ENCODE measurements at places on chromosomes 1 and 21.

GRCh38 chr1:923131-923990 lies at the start of gene SAMD11:
Gene SAMD11 (plus strand): TSS chr1:923923. CDS start chr1:924432, 509 bp downstream.
- DNase-seq = peak; percentile 22

GRCh38 chr1:85602571-85602970 lies 22.0 kb downstream of the CCN1 start:
- no peak for DNase-seq

- peak; percentile 52 for DNase-seq
These were observed 3.2 kb downstream of the GPR3 start for GRCh38 chr1:27395441-27396195.

- no peak for DNase-seq
These were observed 265.1 kb upstream of the CAMK1G start for GRCh38 chr1:209318181-209319056.

GRCh38 chr1:5576011-5576672 lies 416.1 kb downstream of the NPHP4 start:
- no peak for DNase-seq

- DNase-seq = no peak
These were observed 58.3 kb downstream of the ERG start for GRCh38 chr21:38439957-38440356.

DNA sequence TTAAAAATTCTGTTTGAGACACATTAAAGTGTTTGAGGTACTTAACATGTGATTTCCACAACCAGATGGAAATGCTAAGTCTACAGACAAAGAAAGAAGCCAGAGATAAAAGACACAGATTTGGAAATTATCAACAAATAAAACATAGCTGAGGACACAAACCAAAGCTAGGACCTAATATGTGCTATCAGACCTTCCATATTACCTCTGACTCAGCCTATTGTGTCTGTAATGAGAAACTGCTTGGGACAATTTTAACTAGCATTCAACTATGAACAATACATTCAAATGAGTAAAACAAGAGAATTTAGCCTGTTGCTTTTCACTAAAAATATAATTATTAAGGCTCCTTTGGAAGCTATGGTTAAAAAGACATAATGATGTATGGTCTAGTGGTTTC lies 54.6 kb downstream of the WNT2B start:
- no peak for DNase-seq
